ENCODE measurements at places on chromosomes 13 and 19.

DNA sequence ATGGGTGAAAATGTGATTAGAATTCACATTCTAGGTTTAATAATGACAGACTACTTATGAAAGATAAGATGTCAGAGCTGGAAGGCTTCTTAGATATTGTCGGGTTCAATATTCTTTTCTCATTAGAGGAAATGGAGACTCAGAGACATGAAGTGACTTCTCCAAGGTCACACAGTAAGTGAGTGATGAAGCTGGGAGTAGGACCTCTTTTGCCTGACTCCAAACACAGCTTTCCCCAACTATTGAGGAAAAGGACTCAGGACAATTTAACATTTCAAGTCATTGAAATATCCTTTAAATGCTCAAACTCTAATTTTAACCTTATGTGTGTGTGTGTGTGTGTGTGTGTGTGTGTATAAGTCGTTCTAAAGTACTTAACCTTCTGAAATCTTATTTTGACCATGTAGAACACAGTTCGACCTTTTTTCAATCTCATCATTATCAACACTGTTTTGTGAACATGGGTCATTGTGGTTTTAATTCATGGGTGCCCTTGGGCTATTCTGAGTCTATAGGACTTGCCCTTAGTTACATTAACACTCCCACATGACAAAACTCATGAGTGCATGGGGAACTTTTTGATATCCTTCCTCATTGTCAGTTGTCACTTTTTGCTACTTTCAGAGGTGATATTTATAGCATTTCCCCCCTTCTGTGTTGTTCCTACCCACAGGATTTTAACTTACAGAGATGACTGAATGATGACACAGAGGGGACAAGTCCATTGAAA is 53.0 kb downstream of the LRCH1 start:
- no peak for DNase-seq

- no peak for DNase-seq
These were observed 14.1 kb downstream of the PNPLA6 start for GRCh38 chr19:7549429-7550148.

- no peak for DNase-seq
These were observed 695 bp downstream of the TICAM1 start for GRCh38 chr19:4830768-4831265.

- DNase-seq, result no peak
These were observed 3.1 kb upstream of the UBE2M start for GRCh38 chr19:58561373-58562121.

- DNase-seq, result peak; percentile 17
These were observed 1.3 kb downstream of the LSR start for GRCh38 chr19:35249848-35250711.

DNA sequence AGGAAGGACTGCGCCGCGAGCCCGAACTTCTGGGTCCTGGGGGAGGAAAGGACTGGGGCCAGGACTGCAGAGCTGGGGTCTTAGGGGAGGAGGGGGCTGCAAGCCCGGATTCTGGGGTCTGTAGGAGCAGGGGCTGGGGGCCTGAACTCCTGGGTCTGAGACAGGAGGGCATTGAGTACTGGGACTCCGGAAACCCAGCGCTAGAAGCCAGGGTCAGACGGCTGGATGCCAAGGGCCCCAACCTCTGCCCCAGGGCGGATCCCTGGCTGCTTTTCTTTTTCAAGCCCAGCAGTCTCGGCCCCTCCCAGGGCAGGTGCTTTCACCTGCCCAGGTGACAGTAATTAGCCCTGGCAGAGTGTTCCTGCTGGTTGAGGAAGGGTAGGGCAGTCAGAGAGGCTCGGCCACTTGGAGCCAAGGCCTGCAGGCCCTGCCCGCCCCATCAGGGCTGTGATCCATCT is 2.3 kb downstream of the MYH14 start:
- no peak for DNase-seq

DNA sequence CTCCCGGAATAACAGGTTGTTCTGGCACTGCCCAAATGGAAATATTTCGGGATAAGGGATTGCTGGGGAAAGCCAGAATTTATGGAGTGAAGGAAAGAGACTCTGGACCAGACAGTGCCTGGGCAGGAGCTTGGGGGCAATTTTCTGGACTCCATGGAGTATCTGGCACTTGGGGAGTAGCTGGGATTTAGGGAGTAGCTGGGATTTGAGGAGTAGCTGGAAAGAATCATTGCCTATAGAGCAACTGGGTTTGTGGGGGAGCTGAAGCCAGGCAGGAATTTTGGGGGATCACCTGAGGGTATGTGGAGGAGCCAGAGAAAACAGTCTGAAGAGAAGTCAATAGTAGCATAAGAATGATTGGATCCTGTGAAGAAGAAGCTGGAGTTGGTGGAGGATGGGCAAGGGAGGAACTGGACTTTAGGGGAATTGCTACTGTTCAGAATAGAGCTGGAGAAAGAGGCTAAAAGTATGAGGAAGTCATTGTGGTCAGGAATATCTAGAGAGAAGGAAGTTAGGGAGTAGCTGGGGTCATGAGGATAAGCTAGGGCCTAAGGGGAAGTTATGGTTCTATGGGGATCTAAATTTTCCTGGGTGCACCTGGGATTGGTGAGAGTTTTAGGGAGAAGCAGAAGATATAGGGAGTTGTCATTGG is 14.8 kb downstream of the FSD1 start:
- DNase-seq, result no peak

DNA sequence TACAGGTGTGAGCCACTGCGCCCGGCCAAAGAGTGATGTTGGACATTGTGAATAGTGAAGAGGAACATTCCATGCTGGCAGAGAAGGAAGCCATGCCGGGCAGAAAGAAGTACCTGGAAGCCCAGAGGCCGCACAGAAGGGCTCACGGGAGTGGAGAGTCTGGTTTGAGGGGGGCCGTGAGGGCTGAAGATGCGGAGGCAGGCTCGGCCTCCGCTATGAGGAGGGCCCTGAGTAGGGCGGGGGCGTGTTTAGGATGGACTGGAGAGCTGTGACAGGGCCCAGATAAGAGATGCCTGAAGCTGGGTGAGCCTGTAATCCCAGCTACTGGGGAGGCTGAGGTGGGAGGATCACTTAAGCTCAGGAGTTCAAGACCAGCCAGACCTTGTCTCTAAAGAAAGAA is 1.6 kb downstream of the JOSD2 start:
- no peak for DNase-seq

DNA sequence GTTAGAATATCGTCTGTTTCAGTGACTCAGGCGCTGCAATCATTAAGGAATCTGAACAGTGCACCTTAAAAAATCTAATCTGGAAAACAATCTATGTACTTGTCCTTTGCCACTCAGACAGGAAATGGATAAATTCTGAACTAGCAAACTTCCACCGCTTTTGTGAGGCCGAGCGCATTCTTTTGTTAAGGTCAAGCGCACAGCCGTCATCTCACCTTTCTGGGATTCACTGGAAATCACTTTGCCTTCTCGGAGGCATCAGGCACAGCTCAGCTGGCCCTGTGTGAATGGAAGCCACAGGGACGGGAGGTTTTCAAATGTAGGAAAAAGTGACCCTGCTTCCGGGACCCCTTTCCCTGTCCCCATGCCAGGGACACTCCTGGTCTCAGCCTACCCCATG is 28.2 kb upstream of the SPACA7 start:
- DNase-seq, result no peak

DNA sequence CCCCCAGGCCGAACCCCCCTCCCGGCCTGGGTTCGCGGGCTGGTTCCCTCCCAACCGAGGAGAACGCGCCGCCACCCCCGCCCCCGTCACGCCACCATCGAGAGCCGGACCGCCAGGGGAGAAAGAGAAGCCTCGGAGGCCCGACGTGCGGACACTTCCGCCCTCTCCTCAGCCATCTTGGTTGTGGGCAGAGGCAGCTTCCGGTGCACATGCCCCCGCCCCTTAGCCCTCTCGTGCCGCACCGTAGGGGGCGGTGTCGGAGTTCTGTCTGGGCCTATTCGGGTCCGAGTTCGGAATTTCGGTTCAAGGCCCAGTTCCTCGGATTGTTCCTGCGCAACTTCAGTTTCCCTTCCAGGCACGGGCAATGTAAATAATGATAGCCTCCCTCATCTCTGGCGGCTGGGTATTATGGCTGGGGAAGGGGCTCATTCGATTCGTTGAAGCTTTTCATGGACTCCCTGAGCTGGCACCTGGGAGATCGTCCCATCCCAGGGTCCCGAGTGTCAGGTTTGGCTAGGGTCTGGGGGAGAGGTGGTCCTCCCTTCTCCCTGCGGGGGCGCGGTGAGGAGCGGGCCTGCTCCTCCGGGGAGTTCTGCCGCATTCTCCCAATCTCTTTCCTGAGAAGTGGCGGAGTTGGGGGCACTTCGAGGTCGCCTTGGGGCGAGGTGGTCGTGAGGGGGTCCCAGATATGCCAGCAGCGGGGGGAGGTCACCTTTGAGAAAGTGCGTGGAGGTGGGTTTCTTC is at the start of the genes IER2 and STX10:
Gene IER2, plus strand, starts transcription at position 225 of the 744 bp plus-strand sequence. CDS start 2,776 bp downstream, outside the sequence.
Gene STX10, minus strand, starts transcription at position 189 of the 744 bp plus-strand sequence. CDS start 202 bp downstream, outside the sequence.
- peak; percentile 94 for DNase-seq

DNA sequence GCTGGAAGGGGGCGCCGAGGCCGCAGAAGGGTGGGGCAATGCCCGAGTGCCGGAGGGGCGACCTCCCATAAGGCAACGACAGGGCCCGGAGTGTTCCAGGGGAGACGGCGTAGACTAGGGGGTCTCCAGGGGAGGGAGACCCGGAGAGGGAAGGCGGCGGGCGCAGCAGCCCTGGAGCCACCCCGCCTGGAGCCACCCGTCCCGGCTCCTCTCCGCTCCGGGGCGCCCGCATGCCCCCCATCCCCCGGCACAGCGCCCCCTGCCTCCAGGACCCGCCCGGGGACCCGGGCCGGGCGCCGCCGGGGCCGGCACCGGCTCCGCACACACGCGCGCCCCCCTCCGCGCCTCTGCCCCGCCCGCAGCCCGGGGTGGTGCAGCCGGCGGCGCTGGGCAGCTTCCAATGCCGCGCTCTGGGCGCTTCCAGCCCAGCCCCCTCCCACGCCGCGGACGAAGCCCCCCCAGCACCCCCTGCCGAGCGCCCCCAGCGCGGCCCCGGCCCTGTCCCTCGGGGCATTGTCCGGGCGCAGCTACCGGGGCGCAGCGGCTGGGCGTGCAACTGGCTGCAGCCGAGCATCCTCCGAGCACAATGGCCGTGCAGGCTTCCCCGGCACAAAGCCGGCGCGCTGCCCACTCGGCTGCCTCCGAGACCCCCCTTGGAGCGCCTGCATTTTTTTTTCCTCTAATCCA is 519 bp downstream of the PTPRS start:
- peak; percentile 37 for DNase-seq

GRCh38 chr13:106103779-106104178 is 431.7 kb downstream of the EFNB2 start:
- no peak for DNase-seq

GRCh38 chr19:28971049-28971448 is 241.9 kb downstream of the UQCRFS1 start:
- DNase-seq, result no peak

DNA sequence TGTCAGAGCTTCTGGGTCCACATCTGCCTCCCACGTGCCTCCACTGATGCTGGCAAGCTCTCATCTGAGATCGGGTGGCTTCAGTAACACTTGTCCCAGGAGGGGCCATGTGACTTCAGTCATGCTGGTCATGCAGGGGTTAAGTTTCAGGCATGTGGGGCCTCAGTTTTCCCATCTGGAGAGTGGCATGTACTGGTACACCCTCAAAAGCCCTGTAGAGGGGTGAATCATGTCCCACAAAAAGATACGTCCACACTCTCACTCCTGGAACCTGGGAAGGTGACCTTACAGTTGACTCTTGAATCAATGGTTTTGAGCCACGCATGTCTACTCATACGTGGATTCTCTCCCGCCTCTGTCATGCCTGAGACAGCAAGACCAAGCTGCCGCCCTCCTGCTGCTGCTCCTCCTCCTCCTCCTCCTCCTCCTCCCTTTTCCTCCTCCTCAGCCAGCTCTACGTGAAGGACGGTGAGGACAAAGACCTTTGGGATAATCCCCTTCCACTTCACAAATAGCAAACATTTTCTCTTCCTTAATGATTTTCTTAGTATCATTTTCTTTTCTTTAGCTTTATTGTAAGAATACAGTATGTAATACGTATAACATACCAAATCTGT is 53.7 kb downstream of the COMP start:
- no peak for DNase-seq

- DNase-seq, result no peak
These were observed 12.0 kb upstream of the SLC7A1 start for GRCh38 chr13:29607465-29607864.

- peak; percentile 98 for DNase-seq
These were observed 424 bp downstream of the FIZ1 start for GRCh38 chr19:55598719-55599467.

DNA sequence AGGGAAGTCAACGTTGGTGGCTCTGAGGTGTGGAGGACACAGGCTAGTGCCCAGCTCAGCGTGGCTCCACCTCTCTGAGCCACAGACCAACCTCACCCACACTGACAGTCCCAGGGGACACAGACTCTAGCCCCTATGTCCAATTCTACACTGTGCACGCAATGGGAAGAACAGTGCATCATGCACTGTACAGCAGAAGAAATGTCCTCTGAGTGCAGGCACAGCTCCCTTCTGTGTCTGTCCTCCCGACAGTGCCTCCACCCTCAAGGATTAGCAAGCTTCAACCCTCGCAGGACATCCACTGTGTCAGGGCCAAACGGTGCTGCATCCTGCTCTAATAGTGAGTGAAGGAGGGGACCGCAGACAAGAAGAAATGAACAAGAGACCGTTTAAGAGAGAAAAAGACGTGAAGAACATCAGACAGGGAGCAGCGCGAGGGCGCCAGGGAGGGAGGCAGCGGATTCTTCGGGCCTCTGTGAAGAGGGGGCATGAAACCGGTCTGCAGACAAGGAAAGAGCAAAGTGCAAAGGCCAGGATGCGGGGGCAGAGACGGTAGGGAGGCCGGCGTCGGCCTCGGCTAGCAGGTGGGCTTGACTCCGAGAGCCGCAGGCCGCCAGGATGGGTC is 681 bp downstream of the ZNF837 start:
- no peak for DNase-seq

DNA sequence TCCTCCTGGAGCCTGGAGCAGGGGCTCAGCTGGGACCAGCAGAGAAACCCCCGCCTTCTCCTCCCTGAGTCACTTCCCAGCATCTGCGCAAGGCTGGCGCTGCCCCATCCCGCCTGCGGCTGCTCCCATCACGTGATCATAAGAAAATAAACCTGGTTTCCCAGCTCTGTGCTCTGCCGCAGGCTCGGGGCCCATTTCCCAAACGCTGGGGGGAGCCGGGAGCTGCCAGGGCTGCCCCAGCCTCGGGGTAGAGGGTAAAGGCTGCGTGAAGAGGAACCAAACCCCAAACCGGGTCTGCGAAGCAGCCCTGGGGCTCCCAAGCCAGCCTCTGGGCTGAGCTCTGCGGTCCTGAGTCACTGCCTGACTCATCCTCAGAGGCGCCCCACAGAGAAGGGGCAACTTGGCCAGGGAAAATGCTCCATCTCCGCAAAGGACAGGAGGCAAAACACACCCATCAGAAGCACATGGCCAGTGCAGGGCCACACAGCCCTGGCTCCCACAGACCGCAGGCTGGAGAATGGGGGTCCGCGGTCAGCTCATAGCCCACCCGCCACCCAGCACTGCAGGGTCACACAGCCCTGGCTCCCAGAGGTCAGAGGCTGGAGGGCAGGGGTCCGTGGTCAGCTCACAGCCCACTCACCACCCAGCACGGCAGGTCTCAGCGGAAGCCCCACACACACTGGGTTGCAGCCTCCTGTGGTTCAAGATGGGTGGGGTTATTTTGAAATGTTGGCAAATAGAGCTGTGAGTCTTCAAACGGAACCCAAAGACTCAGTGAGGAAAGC is 67.1 kb downstream of the RASA3 start:
- DNase-seq, result peak; percentile 87

GRCh38 chr19:845707-846521 is 5.1 kb downstream of the PRTN3 start:
- DNase-seq, result no peak

GRCh38 chr19:5480427-5480836 is 25.2 kb downstream of the ZNRF4 start:
- peak; percentile 58 for DNase-seq

- peak; percentile 35 for DNase-seq
These were observed 21.7 kb downstream of the MAU2 start for GRCh38 chr19:19342086-19343015.

Data from activated T-cell treated with anti-CD3 and anti-CD28 coated beads, Interleukin-2, amount 50 U/mL, for 48 hours (primary cell).